Smooth muscle cell of trachea (primary cell): ENCODE measurements at places on chromosomes 13 and 19. TPM values are rescaled to one million over a fixed set of nuclear protein-coding genes. Genes with fewer than 3 reads are reported as not detected.

The CKM gene
- total RNA-seq = not detected in 2 replicates

The GPR12 gene
- total RNA-seq = not detected in 2 replicates

The DNAAF3 gene
- total RNA-seq = 0.33 and 0.87 TPM in 2 replicates

The FGF21 gene
- total RNA-seq = not detected in 2 replicates

The APOE gene
- total RNA-seq = 4.1 and 58.4 TPM in 2 replicates
